Fibroblast of villous mesenchyme (primary cell): ENCODE measurements at places on chromosomes 7 and 10. TPM values are rescaled to one million over a fixed set of nuclear protein-coding genes. Genes with fewer than 3 reads are reported as not detected.

DNA sequence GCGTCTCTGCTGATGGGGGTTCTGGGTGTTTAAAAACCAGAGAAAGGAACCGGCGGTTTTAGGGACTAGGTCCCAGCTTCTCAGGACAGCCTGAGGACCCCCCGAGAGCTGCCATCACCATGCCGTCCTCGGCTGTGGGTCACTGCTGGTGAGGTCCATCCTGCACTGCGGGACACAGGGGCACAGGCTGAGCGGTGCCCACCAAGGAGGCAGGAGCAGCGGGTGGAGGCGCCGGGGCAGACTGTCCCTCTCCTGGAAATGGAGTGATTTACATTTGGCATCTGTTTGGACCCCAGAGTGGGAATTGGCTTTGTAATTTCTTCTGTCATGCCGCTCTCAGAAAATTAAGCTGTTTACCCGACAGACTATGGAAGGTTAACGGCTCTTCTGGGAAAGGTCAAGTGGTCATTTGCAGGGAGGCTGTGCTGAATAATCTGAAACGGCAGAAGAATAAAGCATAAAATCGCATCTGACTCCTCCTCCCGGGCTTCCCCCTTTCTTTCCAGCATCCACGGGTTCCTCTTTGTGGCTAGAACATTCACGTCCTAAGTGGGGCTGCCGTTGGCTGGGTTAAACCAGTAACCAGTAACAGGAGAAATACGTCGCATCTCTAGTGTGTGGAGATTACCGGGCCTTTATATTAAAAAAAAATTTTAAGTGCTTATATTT lies 31.7 kb downstream of the LHPP start:
- DNase-seq = peak; percentile 3

Gene TMEM176A
- under 0.01 TPM in 1 of 2 replicates, not detected in the other for total RNA-seq

Gene OR2A7
- total RNA-seq = under 0.01 and 0.32 TPM in 2 replicates

GRCh38 chr7:120981888-120982615 lies 6.5 kb upstream of the CPED1 start:
- no peak for DNase-seq

- DNase-seq = no peak
Measured at GRCh38 chr7:103664577-103664976, 218.6 kb upstream of the SLC26A5 start.

Gene NEBL
- total RNA-seq = under 0.01 TPM in 2 replicates

Gene CLCN1
- total RNA-seq = under 0.01 TPM in 2 replicates

DNA sequence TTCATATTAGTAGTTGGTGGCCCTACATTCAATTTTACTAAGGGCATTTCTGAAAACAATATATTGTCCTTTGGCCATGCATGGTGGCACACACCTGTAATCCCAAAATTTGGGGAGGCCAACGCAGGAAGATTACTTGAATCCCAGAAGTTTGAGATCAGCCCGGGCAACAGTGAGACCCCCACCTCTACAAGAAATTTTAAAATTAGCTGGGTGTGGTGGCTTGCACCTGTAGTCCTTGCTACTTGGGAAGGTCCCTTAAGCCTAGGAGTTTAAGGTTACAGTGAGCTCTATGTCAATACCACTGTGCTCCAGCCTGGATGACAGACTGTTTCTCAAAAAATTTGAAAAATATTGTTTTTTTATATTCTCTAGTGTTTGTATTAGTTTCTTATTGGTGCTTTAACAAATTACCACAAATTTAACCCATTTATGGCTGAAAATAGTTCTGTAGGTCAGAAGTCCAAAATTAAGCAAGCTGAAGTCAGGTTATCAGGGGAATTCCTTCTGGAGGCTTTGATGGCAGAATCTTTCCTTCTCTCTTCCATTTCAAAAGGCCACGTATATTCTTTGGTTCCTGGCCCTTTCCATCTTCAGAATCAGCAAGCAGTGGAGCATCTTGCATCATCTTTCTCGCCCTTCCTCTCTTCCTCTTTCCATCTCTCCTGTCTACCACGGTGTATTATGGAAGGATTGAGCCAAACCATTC lies 12.4 kb downstream of the CBX3 start:
- DNase-seq = no peak

Gene CHST3
- total RNA-seq = 37.4 and 58.3 TPM in 2 replicates

DNA sequence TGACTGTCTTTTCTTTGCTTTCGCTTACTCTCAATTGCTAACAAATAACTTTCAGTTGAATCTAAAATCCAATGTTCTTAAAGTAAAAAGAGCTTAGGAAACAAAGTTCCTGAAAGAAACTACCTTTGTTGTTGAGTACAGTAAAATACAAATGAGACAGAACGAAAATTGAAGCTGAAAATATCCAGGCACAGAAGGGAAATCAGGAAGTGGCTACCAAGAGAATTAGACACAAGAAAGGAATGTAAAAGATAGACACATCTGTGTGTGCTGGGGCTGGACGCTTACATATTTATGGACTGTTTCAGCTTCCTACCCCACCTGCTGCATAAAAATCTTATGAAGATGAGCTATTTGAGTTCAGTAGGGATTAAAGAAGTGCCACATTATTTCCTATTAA lies 161.7 kb upstream of the PLXDC2 start:
- peak; percentile 80 for DNase-seq

GRCh38 chr10:47107007-47107747 lies 192.8 kb upstream of the GDF10 start:
- DNase-seq = no peak

DNA sequence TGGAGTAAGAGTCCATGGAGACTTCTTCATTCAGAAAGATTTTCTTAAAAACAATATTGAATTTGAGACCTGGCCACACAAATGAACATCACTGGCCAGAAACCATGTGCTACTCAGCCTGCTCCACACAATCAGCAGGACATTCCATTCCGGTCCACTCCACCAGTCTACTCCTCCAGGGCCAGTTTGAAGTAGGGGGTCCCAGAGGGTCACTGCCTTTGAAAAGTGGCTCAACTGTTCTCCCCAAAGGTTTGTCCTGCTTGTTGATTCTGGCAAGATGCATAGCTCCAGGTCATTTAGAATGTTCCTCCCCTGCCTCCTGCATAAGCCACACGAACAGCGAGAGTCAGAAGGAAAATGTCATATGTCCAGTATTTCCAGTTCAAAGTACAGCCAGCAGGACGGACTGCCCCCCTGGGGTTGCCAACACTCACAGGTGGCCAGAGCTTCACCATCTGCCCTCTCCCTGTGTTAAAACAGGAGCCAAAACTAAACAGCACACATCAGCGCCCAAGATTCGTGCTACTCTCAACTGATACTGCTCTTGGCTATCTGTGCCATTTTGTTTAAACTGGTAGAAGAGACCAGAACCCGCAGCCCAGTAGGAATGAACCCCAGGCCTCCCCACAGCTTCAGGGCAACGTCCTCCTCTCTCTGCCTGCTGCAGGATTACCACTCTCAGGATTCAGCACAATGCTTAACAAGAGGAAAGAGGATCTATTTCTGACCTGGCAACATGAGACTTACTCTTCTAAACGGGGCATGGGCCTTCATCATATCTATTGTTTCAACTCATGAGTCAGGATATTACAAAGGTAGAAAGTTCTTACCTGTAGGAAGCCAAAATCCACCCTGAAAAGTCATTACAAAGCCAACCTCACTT lies 11.3 kb downstream of the GRB10 start:
- no peak for DNase-seq

- DNase-seq = no peak
Measured at GRCh38 chr10:6407034-6407721, 172.9 kb downstream of the PRKCQ start.

Gene TRIM50
- total RNA-seq = not detected in 2 replicates

Gene STEAP2
- total RNA-seq = 4.5 and 8.6 TPM in 2 replicates

DNA sequence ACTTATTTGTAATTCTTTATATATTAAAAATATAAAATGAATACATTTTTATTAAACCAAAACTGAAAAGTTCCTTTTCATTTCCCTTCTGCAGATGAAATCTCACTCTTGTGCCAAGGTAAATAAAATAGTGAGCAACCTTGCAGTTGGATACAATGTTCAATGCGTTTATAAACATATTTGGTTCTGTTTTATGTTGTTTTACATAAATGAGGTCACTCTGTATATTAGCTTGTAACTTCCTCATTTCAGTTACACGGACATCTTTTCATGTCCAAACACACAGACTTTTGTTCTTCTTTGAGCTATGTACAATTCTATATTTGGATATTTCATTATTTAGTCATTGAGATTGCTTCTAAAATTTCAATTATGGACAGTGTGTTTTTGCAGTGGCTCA lies 107.7 kb downstream of the BBS9 start:
- no peak for DNase-seq

DNA sequence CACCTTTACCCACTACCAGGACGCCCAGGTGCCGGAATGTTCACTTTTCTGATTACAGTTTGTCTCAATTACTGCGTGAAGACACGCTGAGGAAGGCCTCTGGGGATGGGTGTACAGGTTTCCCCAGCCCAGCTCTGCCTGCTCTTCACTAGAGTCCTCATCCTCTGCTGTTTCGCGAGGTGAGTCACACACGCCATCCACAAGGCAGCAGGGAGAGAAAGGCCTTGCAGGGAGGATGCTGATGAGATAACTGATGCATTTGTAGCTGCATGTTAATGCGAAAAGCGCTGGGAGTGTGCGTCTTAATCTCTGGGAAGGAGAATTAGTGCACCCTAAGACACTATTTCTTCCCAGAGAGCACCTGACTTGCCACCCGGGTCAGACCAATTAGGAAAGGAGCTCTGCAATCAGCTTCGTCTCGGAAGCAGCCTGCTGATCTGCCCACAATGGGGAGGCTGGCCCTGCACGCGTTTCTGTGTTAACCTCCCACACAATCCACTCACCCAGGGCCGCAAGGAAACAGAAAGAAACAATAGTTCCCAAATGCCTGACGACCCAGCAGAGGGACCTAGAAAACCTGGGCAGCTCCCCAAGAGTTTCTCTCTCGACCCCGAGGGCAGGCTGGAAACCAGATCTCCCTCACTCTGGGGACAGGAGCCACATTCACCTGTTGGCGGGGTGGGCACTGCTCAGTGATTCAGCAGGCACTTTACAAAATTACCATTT lies 578.7 kb downstream of the GLRX3 start:
- no peak for DNase-seq

GRCh38 chr10:78577712-78578111 lies 491.1 kb upstream of the ZMIZ1 start:
- no peak for DNase-seq

Gene OR6V1
- not detected in 2 replicates for total RNA-seq

DNA sequence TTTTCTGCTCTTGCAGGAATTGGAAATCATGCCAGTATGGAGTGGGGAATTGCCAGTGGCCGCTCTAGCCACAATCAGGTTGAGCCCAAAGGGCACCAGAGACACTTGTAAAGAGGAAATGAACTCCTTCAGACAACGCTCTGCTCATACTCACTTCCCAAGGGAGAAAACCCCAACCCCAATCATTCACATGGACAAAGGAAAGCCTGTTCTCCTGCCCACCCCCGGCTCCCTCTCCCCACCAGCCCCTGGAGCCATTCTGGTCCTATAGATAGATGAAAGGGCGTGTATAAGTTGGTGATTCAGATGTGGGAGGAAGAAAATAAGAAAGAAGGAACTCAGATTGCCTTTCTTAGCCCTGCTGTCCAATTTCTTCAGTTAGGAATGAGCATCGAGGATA lies 57.4 kb downstream of the GFRA1 start:
- DNase-seq = no peak

Gene CPED1
- total RNA-seq = 95.9 and 106 TPM in 2 replicates

GRCh38 chr10:74586088-74586585 lies 240.3 kb upstream of the KAT6B start:
- peak; percentile 47 for DNase-seq

Gene EGR2
- total RNA-seq = 1.7 and 1.9 TPM in 2 replicates

DNA sequence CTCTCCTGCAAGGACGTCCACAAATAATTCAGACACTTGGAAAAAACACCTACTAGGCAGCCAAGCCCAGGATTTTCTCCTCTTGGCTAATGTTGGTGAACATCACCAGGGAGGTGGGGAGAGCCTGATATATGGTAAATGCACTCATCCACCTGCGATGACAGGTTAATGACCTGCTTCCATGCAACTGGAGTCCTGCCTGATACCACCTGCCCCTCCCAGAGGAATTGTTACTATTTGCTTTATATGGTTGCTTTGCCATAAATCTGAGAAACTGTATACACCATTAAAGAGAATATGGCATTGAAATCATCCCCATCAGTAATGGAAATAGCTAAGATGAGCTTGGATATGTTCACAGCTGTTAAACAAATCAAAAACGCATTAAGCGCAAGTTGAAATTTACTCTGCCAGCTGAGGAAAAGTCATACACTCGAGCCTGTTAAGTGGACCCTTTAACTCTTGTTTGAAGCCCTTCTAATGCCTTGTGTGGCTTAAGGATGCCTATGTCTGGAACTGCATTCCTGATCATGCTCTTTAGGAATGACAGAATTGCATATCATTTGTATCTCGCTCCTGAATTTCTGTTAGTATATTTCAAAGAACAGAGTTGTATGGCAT lies 208.3 kb downstream of the PRPF18 start:
- DNase-seq = no peak

- no peak for DNase-seq
Measured at GRCh38 chr10:6173203-6173602, 29.5 kb upstream of the PFKFB3 start.

DNA sequence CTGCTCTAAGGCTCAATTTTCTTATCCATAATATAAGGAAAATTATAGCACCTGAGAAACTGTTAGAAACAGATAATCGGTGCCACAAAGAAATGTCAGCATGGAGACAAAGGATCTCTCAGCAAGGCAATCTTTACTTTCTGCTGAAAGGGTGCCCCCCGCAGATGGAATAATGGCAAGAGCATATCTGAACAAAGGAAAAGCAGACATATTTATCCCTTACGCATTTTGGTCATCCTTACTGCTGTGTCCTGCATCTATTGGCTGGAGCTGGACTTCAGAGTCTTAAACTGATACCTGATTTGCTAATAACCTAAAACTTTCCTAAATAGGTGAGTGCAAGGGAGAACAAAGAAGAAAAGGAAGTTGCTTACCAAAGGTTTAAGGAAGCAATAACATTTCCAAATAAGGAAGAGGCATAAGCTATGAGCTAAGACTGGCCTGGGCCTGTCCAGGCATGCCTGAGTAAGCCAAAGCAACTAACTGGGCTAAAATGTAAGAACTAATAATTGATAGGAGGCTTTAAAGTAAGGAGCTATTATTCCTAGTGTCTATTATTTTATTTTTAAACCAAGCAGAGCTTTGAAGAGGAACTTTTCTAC lies 39.6 kb upstream of the ELMO1 start:
- DNase-seq = peak; percentile 1

DNA sequence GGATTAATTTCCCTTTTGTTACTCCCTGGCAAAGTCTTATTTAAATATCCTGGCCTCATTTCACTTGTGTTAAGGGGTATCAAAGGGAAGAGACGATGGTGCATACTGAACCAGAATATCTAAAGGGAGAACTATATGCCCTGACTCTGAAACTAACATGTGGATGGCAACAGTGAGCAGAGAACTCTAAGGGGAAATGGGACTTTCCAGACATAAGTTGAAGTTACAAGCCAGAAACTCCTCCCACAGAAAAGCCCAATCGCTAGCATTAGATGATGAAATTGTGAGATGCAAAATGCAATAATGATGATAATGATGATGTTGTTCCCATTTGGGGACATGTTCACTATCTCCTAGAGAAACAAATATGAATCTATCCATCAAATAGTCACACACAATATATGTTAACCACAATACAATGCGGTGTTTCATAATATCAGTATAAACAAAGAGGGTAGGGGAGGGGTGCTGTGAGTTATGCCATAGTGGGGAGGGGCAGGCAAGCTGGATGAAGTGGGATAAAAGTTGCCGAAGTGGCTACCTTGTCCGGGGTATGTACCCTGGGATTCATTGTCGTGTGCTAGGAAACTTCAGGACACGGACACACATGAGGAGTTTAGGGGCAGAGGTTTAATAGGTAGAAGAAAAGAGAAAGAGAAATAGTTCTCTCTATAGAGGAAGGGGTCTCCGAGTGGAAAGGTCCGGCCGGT lies 37.1 kb downstream of the TMEM229A start:
- DNase-seq = no peak

Gene VWA2
- total RNA-seq = under 0.01 TPM in 1 of 2 replicates, not detected in the other

Gene UPK3B
- 0.43 TPM in 1 of 2 replicates, not detected in the other for total RNA-seq

Gene LRRC61
- 6.8 and 13.0 TPM in 2 replicates for total RNA-seq

Gene AGR2
- not detected in 2 replicates for total RNA-seq
